Activated T-cell treated with anti-CD3 and anti-CD28 coated beads, Interleukin-2, amount 50 U/mL, for 24 hours (primary cell): ENCODE measurements at places on chromosomes 13 and 19.

- no peak for DNase-seq
Measured at GRCh38 chr13:44908266-44908665, 81.0 kb downstream of the NUFIP1 start.

DNA sequence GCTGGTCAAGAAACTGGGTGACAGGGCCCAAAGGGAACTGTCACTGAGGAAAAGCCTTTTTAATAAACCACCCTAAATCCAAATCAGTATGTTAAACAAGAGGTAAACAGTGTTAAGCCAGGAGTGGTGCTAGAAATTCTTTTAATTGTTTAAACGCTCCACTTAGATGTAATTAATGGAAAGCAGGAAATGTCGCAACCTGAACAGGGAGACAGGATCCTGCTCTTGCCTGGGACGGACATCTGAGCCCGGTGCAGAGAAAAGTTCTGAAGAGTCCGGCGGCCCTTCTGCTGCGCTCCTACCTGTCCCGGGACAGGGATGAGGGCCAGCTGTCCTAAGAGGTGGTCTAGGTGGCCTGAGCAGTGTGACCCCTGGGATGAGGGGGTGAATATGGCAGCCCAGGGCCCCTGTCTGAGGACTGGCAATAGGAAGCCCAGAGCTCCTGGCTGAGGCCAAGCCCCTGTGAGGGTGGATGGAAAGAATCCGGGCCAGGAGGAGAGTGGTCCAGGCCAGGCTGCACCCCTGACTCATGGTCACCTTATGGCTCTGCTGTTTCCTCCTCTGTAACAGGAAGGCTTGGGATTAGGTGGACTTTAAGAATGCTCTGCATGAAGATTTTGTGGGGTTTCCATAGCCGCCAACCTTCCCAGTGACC is 112.8 kb upstream of the GJB6 start:
- no peak for DNase-seq

GRCh38 chr13:47903836-47904235 is 97.2 kb downstream of the SUCLA2 start:
- no peak for DNase-seq

GRCh38 chr19:39796000-39796498 is 17.4 kb downstream of the LEUTX start:
- no peak for DNase-seq
